A549 treated with CpdA at 1 μM for 4 hours (cell line): ENCODE measurements at places on chromosomes 6 and 20. TPM values are rescaled to one million over a fixed set of nuclear protein-coding genes. Genes with fewer than 3 reads are reported as not detected.

The FAM83B gene
- 0.06 to 0.14 TPM (median 0.07 TPM) in 4 of 5 replicates, not detected in the other for total RNA-seq

The CEP250 gene
- total RNA-seq = 20.2 to 29.3 TPM (median 27.1 TPM) in 5 replicates

The SRC gene
- total RNA-seq = 157 to 196 TPM (median 195 TPM) in 5 replicates

The GGTLC1 gene
- total RNA-seq = not detected in 5 replicates

The MANEA gene
- total RNA-seq = 2.3 to 4.2 TPM (median 3.7 TPM) in 5 replicates

The PLCB1 gene
- 0.34 to 1.0 TPM (median 0.61 TPM) in 5 replicates for total RNA-seq

The MEI4 gene
- total RNA-seq = not detected in 5 replicates

The HNF4A gene
- total RNA-seq = 11.4 to 15.6 TPM (median 12.9 TPM) in 5 replicates

The BPHL gene
- 18.4 to 25.7 TPM (median 23.5 TPM) in 5 replicates for total RNA-seq

The B3GAT2 gene
- total RNA-seq = 0.03 to 0.07 TPM (median 0.05 TPM) in 5 replicates

The SIRPG gene
- not detected in 5 replicates for total RNA-seq

The TMEM181 gene
- 13.8 to 16.0 TPM (median 14.8 TPM) in 5 replicates for total RNA-seq

The CRISP2 gene
- not detected in 5 replicates for total RNA-seq

The SLC35A1 gene
- 9.6 to 10.7 TPM (median 9.9 TPM) in 5 replicates for total RNA-seq

The UBE3D gene
- total RNA-seq = 4.1 to 5.0 TPM (median 4.2 TPM) in 5 replicates

The WFDC10B gene
- total RNA-seq = not detected in 5 replicates

The ZNF341 gene
- total RNA-seq = 2.9 to 5.5 TPM (median 4.4 TPM) in 5 replicates

The RRAGD gene
- total RNA-seq = 3.1 to 4.2 TPM (median 3.4 TPM) in 5 replicates

The WDR27 gene
- 9.9 to 14.5 TPM (median 12.9 TPM) in 5 replicates for total RNA-seq

The ARFGEF3 gene
- total RNA-seq = 0.51 to 0.64 TPM (median 0.59 TPM) in 5 replicates

The GNRH2 gene
- total RNA-seq = 0.15 to 0.37 TPM (median 0.20 TPM) in 3 of 5 replicates, not detected in the others

The MEP1A gene
- total RNA-seq = not detected in 5 replicates
